Panc1 (cell line): ENCODE measurements at places on chromosomes 4 and X. TPM values are rescaled to one million over a fixed set of nuclear protein-coding genes. Genes with fewer than 3 reads are reported as not detected.

GRCh38 chr4:154908168-154908567 is 127.1 kb downstream of the RBM46 start:
- no peaks in the 10 kb centered on the region for H3K27me3 ChIP-seq
- no peak for DNase-seq
- no peaks in the 10 kb centered on the region for H3K4me1 ChIP-seq
- H3K27ac ChIP-seq, result no peak overlapping the region
- H3K36me3 ChIP-seq, result no peaks in the 10 kb centered on the region

DNA sequence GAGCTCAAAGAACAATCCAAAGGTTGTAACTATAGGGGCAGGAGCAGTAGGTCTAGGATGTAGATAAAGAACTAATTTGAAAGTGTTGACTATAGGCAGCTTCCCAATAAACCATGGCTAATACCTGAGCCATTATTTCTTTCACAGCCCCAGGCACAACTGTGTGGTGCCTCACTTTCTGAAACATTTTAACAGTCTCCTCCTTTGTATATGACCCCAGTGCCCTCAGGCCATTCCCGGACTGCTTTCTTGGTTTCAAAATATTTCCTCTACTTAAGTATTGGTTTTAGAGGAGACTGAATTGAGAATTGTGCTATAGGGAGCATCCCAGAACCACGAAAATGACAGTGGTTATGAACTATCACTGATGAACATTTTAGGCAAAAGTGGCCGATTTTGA is 728.7 kb downstream of the IL1RAPL1 start:
- H3K4me3 ChIP-seq, result no peak overlapping the region
- DNase-seq, result no peak
- H3K27ac ChIP-seq, result no peak overlapping the region
- no peaks in the 10 kb centered on the region for H3K27me3 ChIP-seq
- H3K4me1 ChIP-seq, result no peaks in the 10 kb centered on the region

DNA sequence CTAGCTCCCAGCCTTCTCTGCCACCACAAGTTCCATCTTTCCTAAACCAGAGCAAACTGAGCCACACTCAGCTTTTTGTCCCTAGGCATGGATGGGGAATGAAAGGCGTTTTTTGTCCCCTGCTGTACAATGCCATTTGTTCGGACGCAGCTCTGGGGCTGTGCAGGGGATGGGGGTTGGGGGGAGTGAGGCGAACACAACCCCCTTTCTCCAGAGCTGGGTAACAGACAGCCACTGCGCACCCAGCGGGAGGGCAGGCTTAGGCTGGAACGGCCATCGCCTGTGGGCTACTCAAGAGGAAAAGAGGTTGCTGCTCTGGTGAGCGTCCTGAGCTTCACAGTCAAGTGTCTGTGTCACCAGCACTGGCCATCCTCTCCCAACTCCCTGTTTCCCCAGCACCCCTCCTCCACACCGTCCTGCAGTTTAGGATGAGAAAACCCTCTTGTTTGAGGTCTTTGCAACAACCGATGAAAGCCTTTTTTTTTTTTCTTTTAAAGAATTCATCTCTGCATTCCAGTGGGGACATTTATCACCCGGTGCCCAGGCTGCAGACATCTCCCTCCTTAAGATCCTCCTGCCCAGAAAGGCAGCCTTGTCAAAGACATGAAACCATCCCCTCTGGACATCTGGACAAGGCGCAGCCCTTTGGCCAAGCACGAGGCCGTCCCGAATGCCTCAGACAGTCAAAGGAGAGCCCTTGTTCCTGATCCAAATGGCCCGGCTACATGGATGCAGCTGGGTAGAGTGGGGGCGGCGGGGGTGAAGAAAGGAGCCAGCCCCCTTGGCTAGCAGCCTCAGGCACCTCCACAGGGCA is 419.6 kb downstream of the BCOR start:
- H3K4me3 ChIP-seq, result no peak overlapping the region
- no peaks in the 10 kb centered on the region for H3K4me1 ChIP-seq
- no peak for DNase-seq
- no peak overlapping the region for H3K27ac ChIP-seq
- H3K27me3 ChIP-seq, result no peaks in the 10 kb centered on the region

DNA sequence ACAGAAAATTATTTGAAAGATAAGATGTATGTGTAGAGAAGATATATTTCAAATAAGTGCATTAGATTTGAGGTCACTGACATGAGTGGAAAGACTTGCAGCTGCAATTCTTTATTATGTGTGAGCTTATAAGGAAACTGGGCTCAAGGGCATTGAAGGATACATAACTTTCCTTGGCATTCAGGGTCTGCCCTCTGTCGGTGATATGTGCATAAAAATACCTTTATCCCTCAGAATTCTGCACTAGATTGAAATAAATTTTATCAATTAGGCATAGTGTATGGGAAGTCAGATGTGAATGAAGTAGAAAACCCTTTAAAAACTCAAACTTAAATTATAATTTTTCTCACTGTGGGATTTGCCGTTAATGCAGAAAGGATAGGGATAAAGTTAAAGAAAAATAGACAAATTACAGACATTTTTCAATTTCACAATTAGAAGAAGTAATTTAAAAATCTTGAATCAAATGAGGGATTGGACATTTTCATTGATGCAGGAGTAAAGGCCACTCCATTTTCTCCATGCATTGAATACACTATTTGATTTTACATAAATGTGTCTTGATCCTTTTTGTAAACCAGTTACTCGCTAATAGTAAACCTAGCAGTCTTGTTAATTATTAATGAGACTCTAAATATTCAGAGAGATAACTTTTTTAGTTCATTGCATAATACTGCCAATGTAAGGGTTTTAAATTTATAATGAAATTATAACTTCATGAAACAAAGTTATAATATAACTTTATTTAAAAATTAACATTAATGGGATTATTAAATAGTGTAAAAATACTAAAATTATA is 21.0 kb upstream of the ETNPPL start:
- no peak for DNase-seq
- no peak overlapping the region for H3K27ac ChIP-seq
- no peaks in the 10 kb centered on the region for H3K4me1 ChIP-seq
- no peaks in the 10 kb centered on the region for H3K36me3 ChIP-seq

Gene HELT
- not detected for total RNA-seq

DNA sequence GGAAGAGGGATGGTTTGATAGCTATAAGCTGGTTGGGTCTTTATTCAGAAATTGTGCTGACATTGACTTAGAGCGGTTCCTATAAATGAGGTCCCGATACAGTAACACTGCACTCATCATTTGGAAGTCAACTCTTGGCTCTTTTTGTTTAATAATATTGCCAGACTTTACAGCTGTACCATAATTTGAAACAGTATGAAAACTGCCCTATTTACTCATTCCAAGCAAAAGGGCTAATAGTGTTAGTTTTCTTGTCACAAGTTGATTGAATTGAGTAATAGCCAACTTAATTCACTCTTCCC is 128.4 kb upstream of the LIMCH1 start:
- H3K4me3 ChIP-seq, result no peak overlapping the region
- H3K4me1 ChIP-seq, result no peaks in the 10 kb centered on the region
- H3K27ac ChIP-seq, result no peak overlapping the region
- H3K36me3 ChIP-seq, result no peaks in the 10 kb centered on the region

DNA sequence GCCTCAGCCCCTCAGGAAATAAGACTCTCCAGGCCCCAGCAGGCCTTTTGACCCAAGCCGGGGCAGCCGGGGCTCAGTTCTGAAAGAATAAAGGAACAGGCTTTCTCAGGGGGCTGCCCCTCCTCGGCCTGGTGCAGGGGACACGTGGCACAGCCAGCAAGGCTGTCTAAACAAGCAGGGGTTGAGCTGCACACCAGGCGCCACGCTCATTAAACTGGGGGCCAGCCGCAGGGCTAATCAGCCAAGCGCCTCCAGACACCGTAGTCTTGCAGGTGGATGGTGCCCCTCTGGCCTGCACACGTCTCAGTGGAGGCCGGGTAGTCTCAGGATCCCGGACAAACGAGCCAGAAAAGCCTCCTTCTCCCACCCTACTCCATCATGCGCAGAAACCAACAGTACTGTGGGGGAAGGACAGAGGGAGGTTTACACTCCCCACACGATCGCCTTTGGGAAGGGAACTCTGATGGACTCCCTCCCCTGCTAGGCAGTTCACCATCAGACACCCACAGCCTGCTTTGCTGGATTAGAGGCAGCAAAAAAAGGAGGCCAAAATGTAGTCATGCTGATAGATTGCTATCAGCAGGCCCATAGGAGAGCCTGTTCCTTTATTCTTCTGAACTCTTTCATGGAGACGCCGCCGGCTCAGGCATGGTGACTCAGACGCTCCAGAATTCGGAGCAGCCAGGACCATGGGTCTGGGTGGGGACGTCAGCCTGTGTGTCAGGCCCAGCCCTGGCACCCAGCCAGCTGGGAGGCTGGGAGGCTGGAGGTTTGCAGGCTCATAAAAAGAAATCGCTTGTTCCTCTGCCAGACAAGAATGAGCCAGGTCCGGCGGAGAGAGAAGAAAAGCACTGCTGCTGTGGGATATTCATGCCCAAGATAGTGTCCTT is 342.4 kb downstream of the BCOR start:
- H3K4me3 ChIP-seq, result peak overlapping the region; percentile 31
- H3K27me3 ChIP-seq, result no peaks in the 10 kb centered on the region
- no peaks in the 10 kb centered on the region for H3K36me3 ChIP-seq
- peak overlapping the region; percentile 76 for H3K27ac ChIP-seq
- DNase-seq, result no peak

Gene TMEM271
- total RNA-seq, result not detected
